ENCODE measurements at places on chromosomes 16 and 17.
A peak's percentile ranks its signal among the peaks of the same experiment; 100 is the strongest.

GRCh38 chr17:15026088-15026487 is 239.0 kb downstream of the PMP22 start:
- no peak for DNase-seq

- DNase-seq = no peak
Measured at GRCh38 chr16:65121870-65122723, at the start of gene CDH11. Gene CDH11, minus strand, starts transcription at chr16:65122063. Its CDS starts 117,194 bp downstream, at chr16:65004869.

- DNase-seq = no peak
Measured at GRCh38 chr17:69269131-69269998, 40.7 kb upstream of the ABCA10 start.

GRCh38 chr17:8829036-8829941 is 30.1 kb upstream of the MFSD6L start:
- no peak for DNase-seq

DNA sequence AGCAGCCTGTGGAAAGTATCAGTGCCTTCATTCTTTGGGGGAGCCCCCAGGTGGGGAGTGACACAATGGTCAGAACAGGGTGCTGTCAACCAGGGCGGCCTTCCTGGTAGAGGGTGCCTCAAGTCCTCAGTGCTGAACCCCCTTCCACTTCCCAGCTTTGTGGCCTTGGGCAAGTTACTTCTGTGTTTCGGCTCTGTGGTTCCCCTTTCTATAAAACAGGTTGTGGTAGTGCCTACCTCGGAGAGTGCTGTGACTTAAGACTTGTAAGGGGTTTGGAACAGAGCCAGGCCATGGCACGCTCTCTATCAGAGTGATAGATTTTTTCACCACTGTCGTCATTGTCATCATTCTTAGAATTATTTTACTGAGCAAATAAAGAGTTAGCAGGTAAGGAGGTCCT is 141.1 kb downstream of the CCDC182 start:
- peak; percentile 37 for DNase-seq

DNA sequence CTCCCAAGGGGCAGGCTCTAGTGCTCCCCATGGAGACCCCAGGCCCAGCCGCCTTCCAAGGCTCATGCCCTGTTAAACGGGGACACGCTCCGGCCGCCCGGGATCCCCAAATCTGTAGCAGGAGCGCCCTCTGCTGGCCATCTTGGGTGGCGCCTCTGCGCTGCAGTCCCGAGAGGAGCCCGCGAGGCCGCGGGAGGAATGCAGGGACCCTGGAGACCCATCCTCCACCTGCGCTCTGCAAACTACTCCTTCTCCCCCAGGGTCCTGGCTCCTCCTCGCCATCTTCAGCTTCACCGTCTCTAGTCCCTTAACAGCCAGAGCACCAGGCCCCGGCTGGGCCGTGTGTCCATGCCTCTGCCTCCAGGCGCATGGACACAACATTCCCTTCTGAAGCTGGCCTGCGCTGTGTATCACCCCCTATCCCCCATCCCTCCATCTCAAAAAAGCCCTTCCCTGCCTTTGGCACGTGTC is 23.6 kb upstream of the KRT17 start:
- peak; percentile 63 for DNase-seq

- DNase-seq = no peak
Measured at GRCh38 chr16:11503566-11503965, 83.2 kb downstream of the LITAF start.

GRCh38 chr16:89144681-89145080 is 26.9 kb upstream of the CDH15 start:
- DNase-seq = no peak

DNA sequence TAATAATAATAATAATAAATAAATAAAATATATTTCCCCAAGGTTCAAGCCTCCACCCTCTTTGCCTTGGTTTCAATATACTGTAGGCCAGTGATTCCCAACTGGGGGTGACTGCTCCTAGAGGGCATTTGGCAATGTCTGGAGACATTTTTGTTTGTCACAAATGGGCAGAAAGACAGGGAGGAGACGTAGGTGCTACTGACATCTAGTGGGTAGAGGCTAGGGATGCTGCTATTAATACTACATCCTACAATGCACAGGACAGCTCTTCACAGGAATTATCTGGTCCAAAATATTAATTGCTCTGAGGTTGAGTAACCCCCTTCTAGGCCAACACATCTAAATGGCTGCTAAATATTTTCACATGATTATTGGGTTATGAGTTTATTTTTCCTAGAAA is 12.8 kb upstream of the PRR14 start:
- DNase-seq = no peak

- no peak for DNase-seq
Measured at GRCh38 chr16:53266156-53266555, 168.1 kb upstream of the RBL2 start.

GRCh38 chr17:42065201-42065600 is 14.8 kb upstream of the C17orf113 start:
- DNase-seq = no peak

- DNase-seq = peak; percentile 62
Measured at GRCh38 chr17:80261159-80261894, 675 bp downstream of the RNF213 start.

- DNase-seq = peak; percentile 35
Measured at GRCh38 chr17:81097134-81097942, 62.4 kb downstream of the BAIAP2 start.

- peak; percentile 27 for DNase-seq
Measured at GRCh38 chr16:87860553-87861299, 8.6 kb downstream of the SLC7A5 start.

DNA sequence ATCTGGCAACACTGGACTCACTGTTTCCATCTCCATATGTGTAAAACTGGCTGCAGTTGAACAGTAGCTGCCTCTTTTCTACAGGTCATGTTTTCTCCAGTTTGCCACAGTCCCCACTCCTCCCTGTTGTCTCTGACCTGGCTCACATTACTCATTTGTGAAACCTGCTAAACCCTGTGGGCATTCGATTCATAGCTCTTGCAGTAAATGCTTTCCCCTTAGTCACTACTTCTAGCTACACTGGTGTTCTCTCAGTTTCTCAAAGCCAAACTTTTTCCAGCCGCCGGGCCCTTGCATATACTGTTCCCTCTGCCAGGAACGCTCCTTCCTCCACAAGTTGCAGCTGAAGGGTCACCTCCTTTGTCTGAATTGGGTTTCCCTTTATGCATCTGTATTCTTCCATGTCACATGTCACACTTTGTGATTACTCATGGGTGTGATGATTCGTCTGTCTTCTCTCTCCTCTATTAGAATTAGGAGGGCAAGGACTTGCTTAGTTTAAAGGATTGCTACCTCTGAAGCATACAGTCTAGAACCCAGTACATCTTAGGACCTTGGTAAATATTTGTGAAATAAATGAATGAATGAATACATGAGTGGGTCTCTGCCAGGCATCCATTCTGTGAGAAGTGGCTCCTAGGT is 15.0 kb upstream of the MT4 start:
- no peak for DNase-seq

- no peak for DNase-seq
Measured at GRCh38 chr16:56286809-56287208, 95.5 kb downstream of the GNAO1 start.

DNA sequence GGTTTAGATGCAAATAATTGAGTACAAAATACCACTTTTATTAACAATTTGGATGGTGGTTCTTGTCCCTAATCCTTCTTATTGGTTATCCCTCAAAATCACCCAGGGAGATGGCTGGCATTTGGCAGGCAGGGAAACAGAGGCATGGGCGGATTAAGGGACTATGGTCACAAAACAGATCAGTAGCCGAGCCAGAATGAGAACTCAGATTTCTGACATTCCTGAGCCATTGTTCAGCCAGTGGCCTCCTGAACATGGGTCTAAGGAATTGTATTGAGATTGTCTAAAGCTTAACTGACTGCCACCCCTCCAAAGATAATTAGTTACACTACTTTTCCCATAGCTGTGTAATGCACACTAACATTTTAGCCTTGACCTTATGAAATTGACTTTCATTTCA is 88.4 kb downstream of the CHD9NB start:
- DNase-seq = no peak

DNA sequence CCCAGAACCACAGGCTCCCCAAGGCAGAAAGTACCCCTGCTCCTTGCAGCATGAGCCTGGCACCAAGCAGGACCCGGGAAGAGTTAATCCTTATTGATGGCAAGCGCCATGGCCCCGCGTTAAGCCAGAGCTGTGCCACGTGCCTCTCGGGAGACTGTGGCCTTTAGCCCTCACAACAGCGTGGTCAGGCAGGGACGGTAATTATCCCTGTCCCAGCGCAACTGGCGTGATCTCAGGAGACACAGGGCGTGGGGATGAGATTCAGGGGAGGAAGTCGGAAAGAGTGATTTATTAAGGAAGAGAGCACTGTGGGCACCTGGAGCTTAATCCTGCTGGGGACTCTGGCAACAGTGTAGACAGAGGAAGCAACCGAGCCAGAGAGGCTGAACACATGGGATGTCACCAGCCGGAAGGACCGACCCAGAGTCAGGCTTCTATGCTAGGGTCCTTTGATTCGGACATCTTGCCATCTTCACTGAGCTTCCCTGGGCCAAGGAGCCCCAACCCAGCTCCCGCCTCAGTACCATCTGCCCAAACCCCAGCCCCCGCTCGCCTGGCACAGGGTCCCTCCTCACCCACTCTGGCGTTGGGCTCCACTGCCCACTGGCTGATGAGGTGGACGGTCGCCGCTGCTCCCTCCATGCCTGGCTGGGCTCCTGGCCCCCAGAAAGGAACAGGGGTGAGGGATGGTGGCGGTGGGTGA is 16.9 kb downstream of the OTOP3 start:
- no peak for DNase-seq

- DNase-seq = no peak
Measured at GRCh38 chr17:50501054-50501453, 7.2 kb upstream of the MYCBPAP start.

DNA sequence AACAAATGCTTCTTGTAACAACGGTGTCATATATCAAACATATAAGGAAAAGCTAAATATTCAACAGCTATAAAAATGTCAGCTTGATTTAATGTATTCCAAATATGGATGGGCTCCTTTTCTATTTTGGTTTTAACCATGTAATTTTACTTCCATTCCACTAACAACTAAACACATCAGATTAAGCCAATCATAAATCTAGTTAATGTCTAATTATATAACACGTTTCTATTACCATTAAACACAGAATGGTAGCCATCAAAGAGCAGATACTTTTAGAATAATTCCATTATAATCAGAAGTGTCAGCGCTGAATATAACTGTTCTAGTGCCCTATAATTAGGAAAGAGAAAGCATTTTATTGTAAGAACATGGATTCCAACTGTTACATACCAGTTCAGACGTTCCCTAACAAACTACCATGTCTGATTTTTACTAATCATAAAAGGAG is 10.0 kb downstream of the CMC2 start:
- no peak for DNase-seq

DNA sequence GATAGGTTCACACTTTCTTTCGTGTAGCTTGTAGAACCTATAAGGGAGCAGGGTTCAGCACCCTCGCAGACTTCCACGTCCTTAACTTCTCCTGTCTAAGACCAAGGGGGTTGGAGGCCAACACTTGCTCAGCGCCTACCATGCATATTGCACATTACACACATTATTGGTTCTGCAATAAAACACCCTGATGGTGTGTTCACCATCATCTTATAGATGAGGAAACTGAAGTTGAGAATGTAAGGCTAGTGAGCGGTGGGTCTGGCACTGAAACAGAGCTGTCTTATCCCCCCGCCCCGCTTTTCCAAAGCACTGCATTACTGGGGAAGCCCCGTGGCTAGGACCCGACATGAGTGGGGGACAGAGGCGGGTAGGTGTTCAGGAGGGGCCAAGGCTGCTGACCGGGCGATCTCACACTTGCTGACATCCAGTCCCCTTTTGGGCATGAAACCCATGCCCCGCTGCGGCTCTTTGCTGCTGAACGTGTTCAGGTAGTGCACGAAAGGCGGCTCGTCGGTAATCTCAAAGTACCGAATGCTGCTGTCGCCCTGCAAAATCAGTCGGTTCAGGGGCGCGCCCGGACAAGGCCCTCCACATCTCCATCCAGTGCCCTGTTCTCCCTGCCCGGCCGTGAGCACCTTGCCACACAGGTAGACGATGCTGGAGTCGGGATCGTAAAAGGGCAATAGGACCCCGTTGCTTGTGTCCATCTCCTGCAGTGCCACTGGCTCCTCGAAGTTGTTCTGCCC is 6.2 kb downstream of the CORO6 start:
- DNase-seq = no peak

- no peak for DNase-seq
Measured at GRCh38 chr17:17175917-17176316, 30.2 kb downstream of the PLD6 start.

DNA sequence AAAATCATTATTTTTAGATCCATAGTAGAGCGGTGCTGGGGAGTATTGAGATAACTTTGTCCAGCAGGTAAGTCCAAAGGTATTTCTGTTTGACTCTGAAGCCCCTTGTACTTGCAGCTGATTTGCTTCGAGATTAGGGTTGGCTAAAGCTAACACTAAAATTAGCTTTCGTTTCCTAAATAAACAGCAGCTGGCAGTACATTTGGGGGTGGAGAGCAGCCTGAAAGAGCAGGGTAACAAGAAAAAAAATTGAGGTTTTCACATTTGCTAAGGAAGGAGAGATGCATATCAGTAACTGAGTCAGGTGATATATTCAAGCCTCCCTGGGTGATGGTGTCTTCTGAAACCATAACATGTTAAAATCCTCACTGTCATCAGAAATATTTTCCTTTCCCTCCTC is 37.4 kb upstream of the TMC5 start:
- no peak for DNase-seq

All from GM06990 (cell line).